ENCODE measurements at places on chromosomes 4 and X.
A peak's percentile ranks its signal among the peaks of the same experiment; 100 is the strongest.

DNA sequence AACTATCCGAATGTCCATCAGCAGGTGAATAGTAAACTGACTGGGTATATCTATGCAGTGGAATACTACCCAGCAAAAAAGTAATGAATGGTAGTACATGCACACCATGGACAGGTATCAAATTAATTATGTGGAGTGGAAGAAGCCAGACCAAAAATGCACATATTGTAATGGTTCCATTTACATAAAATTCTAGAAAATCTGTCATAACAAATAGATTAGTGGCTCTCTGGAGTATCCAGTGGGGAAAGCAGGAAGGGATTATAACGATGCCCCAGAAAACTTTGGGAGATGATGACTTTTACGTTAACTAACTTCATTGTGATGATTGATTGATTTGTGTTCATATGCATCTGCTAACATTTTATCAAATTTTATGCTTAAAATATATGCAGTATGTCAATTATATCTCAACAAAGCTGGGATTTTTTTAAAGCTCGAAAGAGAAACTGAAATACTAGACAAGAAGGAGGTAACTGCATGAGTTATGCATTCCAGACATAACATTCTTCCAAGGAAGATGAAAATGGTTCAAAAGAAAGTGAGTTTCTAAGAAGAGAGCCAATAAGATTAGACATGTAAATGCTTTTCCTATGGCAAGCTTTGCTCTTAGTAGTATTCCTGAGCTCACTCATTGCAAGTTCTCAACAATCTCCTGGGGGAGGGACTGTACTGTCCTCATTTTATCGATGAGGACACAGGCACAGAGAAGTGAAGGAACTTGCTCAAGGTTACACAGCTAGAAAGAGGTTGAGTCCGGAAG is 58.6 kb upstream of the MSX1 start:
- DNase-seq = no peak

DNA sequence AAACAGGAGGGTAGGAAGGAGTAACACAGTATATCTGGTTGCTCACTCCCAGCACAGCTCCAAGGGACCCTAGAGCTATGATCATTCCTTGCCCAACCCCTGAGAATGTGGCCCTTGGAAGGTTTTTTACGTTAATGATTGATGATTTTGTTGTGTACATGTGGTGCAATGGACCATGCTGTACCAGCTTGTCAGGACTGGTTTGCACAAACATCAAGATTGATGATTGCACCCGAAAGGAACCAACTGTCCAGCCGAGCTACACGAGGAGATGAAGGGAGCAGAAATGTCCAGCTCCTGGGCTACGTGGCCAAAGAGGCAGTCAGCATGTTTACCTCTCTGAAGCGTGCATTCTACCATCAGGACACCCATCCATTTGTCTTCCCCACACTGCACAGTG is 83.2 kb upstream of the USP9X start:
- DNase-seq = no peak

DNA sequence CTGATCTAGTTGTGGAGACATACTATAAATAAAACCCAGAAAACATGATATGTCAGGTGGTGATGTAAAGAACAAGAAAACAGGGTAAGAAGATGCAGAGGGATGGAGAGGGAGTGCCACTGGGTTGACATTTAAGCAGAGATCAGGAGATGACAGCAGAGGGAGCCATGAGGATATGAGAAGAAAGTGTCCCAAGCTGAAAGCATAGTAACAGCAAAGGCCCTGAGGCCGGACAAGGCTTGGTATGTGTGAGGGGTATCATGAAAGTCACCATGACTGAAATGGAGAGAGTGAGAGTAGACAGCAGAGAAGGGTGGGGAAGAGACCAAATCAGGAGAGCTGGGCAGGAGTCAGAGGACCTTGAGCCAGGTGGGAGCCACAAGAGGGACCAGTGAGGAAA is 3.4 kb downstream of the GPKOW start:
- DNase-seq = peak; percentile 31

- DNase-seq = peak; percentile 3
Observed at GRCh38 chr4:72489267-72489666, 79.8 kb downstream of the ADAMTS3 start.

DNA sequence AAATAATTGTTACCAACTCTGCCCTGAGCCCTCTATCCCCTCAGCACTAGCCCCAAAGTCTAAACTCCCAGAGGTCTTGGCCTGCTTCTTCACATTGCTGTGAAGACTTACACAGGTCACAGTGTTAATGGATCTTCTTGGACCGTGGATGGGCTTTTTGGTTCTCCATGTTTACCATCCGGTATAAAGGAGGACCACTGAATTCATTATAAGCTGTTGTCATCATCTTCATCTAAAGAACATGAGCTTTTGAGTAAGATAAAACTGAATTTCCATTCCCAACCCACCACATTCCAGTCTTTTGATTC is 8.5 kb downstream of the NUDT11 start:
- DNase-seq = no peak

DNA sequence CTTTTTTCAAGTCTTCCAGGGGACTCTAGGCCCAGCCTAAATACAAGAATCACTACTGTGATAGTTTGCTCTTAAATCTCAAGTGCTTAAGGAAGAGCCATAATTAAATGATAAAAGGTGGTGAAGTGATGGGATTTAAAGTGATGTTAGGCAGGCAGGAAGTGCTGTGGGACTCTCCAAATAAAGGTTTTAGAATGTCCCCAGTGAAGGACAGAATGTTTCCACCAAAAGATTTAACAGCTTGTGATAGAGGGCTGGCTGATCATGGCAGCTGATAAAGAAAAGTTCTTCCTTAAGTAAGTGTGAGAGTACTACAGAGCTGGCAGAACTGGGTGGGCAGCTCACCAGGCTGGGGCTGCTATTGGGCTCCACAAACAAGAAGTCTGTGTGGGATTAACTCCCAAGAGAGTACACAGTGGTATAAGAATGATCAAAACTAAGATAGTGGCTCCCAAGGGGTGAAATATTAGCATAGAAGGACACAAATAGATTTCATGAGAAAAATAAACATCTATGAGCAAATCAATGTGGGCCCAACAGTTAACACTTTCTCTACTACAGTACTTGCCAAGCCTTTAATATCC is 637.2 kb upstream of the CPEB2 start:
- DNase-seq = no peak

DNA sequence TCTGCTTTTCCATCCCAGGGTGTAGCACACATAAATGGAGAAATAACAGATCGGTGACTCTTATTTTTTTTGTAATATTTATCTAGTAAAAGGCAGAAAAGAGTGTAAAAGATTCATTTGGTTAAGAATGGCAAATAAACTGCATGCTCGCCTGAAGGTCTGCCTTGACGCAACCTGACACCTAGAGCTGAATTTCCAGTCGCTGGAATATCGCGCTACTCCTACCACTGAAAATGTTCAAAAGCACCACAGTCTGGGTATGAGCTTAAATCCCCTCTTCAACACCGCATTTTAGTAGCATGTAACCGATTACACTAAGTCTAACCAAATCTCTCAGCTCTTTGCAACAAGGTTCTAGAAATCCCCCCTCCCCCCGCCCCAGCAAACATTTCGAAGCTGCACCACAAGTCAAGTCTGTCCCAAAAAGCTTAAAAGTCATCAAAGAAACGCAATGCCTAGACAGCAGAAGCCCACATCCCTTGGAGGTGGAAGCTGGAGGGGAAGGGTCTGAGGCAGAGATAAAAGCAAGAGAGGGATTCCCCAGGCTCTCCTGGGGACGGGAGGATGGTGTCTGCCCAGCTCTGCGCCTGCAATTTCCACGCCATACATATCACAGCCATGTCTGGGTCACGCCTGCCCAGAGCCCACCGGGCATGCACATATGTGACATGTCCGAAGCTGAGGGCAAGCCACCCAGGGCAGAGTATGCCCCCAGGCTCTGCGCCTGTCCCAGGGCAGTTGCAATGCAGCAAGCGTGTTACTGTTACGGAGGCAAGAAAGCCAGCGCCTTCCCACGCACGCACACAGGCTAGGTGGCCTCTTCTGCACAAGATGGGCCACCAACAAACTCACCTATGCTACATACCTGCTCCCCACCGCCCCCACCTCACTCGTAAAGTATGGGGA is 1.4 kb downstream of the FGF13 start:
- no peak for DNase-seq

GRCh38 chrX:10648614-10649013 is 28.2 kb upstream of the MID1 start:
- no peak for DNase-seq

GRCh38 chr4:110472583-110473329 is 3.2 kb upstream of the ENPEP start:
- DNase-seq = no peak

- no peak for DNase-seq
Observed at GRCh38 chrX:46953597-46953996, 41.4 kb downstream of the JADE3 start.

DNA sequence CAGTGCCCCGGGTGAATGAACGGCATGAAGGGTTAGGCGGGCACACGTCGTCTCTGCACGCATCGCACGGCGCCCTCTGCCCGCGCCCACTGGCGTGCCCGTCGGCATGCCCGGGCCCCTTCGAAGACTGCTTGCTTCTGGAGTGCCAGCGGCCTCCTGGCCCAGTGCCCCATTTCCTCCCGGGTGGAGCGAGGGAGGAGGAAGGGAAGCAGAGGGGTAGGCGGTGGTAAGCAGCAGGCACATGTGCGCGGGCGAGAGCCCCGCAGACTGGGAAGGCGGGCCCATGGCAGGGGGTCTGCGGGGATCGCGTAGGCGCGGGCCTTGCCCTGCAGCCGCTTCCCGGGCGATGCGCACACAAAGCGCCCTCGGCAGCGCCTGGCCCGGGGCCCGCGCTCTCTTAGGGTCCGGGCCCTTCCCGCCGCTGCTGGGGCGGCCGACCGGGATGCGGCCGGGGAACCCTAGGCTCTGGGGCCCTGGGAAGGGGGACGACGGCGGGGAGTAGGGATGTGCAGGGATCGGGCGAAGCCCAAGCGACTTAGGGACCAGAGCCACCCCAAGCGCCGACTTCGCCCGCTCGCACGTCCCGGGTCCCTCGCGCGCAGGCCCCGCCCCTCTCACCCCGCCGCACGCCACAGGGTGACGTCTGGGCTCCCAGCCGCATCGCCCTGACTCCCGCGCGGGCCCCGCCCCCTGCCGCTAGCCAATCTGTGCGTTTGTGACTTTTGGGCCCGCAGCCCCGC is 866 bp upstream of the EMD start:
- no peak for DNase-seq

GRCh38 chr4:16124232-16124631 is 40.4 kb upstream of the PROM1 start:
- DNase-seq = no peak

- no peak for DNase-seq
Observed at GRCh38 chrX:13120017-13120416, 75.6 kb upstream of the FAM9C start.

DNA sequence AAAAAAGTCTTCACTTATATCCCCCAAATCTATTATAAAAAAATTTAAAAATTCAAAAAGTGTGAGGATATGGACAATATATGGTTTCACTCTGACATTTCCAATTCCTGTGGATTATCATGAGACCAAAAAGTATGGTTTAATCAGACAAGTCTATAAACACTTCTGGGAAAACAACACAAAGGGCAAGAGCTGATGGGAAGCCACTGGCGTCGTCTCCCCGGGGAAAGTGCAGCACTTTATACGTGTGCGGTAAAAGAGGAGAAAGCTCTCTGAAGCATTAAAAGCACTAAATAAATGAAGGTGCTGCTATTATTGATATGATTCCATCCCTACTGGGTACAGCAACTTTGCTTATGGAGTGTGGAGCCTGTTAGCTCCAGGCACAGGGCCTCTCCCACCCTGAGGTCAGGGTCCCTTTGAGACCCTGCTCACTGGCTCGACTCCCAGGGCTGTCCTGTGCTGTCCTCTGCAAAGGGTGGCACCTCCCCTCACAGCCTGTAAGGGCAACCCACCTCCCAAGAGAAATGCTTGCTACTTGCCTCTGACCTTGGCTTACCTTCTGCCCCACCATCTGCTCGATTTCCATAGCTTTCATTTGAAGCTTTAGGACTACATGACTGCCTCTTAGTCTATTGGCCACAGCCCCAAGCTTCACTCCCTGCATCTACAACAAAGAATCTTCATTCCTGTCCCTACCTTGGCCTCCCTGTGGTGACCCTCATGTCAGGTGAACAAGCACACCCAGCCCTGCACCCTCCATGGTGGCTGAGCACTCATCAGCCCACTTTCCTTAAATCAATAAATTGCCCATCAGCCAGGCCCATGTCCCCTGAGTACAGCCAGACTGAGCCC is 248.6 kb downstream of the HNRNPD start:
- no peak for DNase-seq

DNA sequence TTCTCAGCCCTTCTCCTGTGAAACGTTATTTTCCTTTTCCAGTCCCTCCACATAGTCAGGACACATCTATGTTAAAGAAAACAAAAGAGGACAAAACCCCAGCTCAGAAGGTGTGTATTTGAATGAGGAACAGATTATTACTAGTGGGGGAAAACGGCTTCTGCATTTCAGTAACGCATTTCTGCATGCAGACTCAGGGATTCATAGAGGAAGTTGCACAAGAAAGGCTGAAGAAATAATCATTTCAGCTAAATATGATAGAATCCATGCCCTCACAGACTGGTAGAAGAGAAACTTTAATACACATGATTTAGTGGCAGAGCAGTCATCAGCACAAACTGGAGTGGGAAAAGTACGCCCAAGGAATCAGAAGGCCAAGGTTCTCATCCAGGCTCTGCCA is 270.8 kb upstream of the FGF13 start:
- no peak for DNase-seq

Measured in erythroblast (primary cell).